ENCODE measurements at places on chromosomes 1 and 21. TPM values are rescaled to one million over a fixed set of nuclear protein-coding genes. Genes with fewer than 3 reads are reported as not detected.

GRCh38 chr21:26115305-26115704, 55.3 kb downstream of the APP start:
- no peak for DNase-seq

DNA sequence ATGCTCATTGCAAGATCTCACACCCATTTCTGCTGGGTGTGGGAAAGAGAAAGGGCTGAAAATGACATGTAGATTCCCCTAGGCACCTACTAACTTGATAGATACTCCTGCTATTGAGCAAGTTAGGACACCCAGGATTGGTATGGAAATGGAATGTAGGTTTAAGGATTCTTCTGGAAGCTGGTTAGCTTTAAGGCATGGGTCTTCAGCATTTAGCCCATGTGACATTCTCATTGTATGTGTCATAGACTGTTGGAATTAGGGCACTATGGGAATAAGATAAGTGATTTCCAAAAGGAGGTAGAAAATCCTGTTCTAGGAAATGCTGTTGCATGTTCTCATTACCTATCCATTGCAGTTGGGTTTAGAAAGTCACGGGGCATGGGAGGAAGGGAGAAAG, 76.2 kb downstream of the DISC1 start:
- DNase-seq, result no peak

DNA sequence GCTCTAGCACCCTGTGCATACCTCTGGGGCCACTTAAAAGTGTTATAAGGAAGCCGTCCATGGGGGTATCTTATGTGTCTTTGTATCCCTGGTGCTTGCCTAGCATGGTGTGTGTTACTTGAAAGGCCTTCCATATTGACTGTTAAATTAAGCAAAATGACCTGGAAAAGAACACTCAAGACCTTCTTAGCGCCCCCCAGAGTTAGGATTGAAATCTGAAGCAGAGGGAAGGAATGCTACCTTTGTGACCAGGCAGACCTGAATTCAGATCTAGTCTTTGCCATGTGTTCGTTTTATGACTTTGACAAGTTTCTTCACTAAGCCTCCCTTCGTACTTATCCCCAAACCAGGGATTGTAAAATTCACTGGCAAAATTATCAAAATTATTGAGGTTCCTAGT, 59.9 kb downstream of the SLC22A15 start:
- DNase-seq, result no peak

The LAPTM5 gene
- 19.5 TPM for total RNA-seq

- no peak for DNase-seq
Observed at GRCh38 chr1:211695135-211695816, 19.9 kb upstream of the NEK2 start.

GRCh38 chr1:212241957-212242287, 43.3 kb upstream of the PPP2R5A start:
- no peak for DNase-seq

- DNase-seq, result no peak
Observed at GRCh38 chr1:79547514-79547913, 541.0 kb upstream of the ADGRL4 start.

The S100A16 gene
- 44.3 TPM for total RNA-seq

The TSSK3 gene
- 1.0 TPM for total RNA-seq

The RNU1-1 gene
- 9,391 TPM for total RNA-seq

DNA sequence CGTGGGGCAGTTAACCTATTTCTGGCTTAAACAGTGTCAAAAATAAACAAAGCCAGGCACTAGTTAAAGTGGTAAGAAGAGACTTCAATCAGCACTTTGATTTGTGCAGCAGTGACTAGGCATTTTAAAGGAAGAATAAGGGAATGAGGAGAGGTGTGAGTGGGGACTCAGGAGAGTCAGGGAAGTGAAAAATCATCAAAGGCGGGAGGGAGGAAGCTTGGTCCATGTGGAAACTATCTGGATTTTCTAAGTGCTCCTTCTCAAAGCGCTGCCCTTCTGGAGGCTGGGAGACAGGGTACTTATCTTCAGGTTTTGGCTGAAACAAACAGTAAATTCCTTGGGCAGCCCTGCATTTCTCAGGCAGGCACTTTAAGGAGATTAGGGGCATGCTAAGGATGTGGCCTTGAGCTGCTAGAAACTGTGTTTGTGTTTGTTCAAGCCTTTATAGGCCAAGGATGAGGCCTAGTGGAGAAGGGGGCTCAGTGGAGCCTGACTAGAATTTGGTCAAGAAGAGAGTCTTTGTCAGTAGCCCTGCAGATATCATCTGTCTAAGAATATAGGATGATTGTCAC, 486.5 kb downstream of the SIPA1L2 start:
- no peak for DNase-seq

The TINAGL1 gene
- total RNA-seq, result 268 TPM

DNA sequence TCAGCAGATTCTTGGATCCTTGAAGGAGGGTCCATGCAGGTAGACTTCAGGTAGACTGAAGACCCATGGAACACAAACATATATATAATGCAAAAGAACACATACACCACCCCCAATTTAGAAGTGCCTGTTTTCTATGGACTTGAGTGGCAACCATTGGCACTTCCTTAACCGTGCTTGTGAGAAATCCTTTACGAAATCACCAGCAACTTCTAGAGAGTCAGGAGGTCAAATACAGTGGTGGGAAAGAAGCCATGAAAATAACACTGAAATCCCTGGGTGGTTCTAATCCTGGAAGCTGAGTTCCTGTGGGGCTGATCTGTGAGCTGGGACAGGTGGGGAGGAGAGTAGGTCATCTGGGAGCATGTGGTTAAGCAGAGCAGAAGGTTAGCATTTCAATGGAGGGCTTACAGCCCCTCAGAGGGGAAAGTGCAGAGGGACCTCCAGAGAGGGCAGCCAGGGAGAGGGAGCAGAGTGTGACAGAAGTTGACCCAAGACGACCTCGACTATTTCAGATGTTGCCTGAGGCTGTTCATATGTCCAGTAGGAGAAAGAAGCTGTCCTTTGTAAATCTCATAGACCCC, 13.0 kb upstream of the IL10 start:
- DNase-seq, result no peak

GRCh38 chr1:183576537-183576936, 13.7 kb downstream of the NCF2 start:
- peak; percentile 64 for DNase-seq

DNA sequence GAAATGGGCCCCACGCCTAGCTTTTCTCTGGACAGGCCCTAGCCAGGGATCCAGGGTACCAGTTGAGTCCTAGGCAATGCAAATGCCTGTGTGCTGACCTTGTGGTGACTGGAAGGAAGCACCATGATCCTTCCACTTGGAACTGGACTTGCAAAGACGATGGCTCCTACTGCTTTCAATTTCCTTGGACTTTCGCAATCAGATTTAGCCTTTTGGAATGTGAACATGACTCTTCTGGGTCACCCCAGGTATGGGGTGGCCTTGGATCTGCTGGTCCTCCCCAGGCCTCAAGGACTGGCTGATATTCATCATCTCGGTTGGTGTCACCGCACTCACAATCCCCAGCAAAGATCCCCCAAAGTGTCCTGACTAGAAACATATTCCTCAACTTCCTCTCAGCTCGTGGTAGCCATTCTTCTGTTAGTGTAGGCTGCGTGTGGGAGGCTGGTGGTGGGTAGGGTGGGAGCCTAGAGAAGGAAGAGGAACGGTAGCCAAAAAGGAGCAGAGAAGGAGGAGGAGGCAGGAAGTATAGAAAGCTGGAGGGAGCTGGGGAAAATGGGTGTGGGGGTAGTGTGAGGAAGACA, 130.5 kb downstream of the PPIAL4G start:
- DNase-seq, result no peak

DNA sequence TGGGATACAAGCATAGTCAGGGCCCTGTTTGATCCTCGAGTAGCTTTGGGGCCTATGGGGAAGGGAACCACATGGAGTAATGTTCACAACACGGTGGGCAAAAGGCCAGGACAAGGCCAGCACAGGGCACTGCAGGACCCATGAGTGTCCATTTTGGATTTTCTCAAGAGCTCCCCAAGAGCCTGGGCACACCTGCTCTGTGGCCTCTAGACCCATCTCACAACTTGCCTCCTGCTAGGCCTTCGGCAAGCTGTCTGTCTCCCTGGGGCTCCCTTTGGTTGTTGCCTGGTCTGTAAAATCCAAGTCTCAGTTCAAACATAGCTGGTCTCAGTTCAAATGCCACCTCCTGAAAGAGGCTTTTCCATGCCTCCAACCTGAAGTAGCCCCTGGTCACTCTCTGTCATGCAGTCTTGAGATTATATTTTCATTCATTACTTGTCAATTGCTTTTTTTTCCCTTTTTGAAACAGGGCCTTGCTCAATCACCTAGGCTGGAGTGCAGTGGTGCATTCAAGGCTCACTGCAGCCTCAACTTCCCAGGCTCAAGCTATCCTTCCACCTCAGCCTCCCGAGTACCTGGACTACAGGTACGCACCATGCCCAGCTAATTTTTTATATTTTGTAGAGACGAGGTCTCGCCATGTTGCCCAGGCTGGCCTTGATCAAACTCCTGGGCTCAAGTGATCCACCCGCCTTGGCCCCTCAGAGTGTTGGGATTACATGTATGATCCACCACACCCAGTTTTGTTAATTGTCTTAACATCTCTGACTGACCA, 107.4 kb downstream of the MATN1 start:
- no peak for DNase-seq

- no peak for DNase-seq
Observed at GRCh38 chr1:173408886-173409285, 68.2 kb upstream of the PRDX6 start.
